CD4-positive, alpha-beta T cell treated with Interleukin-1 beta for 1 hour (primary cell): ENCODE measurements at places on chromosomes 4 and X.
A peak's percentile ranks its signal among the peaks of the same experiment; 100 is the strongest.

DNA sequence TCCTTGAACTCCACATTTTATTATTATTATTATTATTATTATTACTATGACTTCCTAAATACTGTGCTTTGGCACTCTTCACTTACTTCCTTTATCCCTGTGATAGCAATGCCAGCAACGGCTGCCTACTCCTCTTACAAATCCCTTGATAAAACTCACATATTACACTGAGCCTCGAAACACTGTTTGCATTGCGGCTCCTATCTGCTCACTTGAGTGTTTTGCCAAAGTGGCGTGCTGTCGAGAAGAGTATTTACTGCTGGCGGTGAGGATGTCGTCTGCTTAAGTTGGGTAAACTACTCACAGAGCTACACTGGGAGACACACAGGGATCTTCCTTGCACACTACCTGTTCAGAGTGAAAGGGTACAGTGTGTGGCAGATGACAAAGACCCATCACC lies 143.4 kb upstream of the VCX3A start:
- DNase-seq, result no peak

DNA sequence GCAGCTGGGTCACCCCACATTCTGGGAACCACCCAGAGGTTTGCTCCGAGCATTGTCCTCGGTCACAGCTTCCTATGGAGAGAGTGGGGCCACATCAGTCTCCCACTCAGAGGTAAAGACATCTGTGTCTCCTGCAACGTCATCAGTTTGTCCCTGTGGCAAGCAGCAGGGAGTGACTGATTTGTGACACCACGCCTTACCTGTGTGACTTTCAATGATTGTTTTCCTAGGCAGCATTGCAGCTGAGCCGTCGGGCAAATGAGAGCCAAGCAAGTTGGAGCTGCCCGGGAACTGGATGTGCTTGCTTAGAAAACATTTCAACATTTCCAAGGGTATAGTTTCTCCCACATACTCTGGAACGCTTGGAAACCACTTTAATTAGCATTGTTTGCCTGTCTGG lies 29.7 kb upstream of the HELT start:
- DNase-seq, result no peak

GRCh38 chr4:17323554-17324385 lies 188.1 kb downstream of the QDPR start:
- no peak for DNase-seq

GRCh38 chr4:48341776-48342605 lies 662 bp downstream of the SLAIN2 start:
- peak; percentile 53 for DNase-seq

GRCh38 chrX:80388206-80388605 lies 32.0 kb upstream of the TENT5D start:
- no peak for DNase-seq

DNA sequence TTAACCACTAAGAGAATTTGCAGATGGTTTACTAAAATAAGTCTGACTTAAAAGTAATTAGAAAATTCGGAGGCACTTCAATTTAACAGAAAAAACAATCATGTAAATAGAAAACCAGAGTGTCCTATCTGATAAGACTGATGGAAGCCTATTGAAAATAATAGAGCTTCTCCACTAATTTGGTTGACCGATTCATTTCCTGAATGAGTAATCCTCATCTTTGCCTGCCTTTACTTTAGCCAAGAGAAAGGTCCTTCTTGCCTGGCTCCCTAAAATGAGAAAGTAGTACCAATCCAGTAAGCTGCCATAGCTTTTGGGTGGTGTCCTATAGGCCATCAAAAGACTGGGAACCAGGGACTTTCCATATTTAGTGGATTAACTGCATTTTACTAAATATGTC lies 48.4 kb downstream of the KCNIP4 start:
- no peak for DNase-seq

DNA sequence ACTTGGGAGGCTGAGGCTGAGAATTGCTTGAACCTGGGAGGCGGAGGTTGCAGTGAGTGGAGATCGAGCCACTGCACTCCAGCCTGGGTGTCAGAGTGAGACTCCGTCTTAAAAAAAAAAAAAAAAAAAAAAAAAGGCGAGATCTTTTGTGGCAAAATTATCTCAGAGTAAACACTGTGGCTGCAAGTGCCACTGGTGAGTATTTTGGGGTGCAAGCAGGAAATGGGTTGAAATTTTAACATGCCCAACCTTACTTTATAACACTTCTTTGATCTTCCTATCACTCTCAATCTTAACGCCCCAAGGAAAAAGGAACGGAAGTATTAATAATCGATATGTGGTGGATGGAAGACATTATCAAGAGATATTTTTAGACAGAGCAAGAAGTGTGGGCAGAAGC lies 32.1 kb downstream of the SLC34A2 start:
- peak; percentile 19 for DNase-seq

DNA sequence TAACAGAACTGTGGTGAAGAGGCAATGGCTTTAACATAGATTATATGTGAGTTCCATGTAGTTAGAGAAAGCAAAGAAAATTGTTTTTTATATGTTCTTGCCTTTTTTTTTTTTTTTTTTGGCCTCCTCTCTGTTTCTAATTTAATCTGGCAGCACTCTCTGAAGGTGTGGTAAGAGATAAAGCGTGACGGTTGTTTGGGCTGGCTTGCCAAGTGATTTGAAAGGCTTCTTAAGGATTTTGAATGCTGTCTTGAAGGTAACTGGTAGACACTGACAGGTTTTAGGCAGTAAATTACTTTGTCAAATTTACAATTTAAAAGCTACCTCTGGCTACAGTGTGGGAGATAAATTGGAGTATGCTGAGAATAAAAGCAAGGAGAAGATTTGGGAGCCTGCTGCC lies 269.3 kb upstream of the HS3ST1 start:
- DNase-seq, result no peak

- no peak for DNase-seq
These were observed 182.7 kb downstream of the PABPC4L start for GRCh38 chr4:134018846-134019245.

DNA sequence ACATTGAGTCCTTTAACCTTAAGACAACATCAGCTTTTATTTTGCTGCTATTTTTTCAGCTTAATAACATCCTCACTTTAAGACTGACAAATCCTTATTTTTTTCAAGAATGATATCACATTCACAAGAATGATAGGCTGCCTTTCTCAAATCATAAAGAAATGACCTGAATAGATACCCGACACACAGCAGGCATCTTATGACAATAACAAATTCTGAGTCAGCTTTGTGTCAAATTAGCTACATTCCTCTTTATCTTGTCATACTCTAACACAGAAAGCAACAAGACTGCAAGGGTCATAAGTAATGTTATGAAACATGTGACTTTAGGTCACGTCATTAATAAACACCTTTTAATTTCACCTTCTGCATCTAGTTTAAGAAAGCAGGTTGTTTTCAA lies 2387.6 kb downstream of the PCDH7 start:
- no peak for DNase-seq

GRCh38 chrX:30373479-30373878 lies 64.3 kb upstream of the NR0B1 start:
- no peak for DNase-seq

DNA sequence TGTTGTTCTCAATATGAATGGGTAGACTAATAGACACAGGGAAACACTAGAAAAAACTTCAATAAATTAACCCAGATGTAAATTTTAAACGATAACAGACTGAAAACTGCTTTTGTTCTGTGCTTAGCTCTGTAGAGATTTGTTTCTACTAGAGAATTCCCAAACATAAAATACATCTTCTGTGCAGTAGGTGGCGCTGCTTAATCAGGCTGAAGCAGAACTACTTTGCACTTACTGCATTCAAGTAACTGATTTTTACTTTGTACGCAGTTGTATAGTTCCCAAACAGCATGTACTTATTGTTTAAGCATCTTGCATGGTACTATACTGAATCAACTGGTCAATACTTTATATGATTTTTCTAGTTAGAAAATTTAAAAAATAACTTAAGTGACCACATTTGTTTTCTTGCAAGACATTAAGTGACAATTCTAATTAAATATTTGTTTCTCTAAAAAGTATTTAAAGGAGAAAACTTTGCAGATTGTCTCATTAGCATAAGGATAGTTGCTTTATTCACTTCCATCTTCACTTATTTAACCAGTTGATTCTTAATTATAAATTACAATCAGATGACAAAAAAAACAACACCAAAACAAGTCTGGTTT lies 490.6 kb downstream of the IL15 start:
- DNase-seq, result peak; percentile 75
